Activated naive CD8-positive, alpha-beta T cell treated with anti-CD3 and anti-CD28 coated beads, Interleukin-2, amount 10 ng/mL, durations not matched to agents 7 days and 5 days (primary cell): ENCODE measurements at places on chromosomes 1 and 21. TPM values are rescaled to one million over a fixed set of nuclear protein-coding genes. Genes with fewer than 3 reads are reported as not detected.

Gene PTGFR
- not detected for total RNA-seq

Gene PBXIP1
- 155 TPM for total RNA-seq

Gene PCP4
- total RNA-seq: not detected

Gene TRIM58
- 0.09 TPM for total RNA-seq

Gene FAM72C
- total RNA-seq: 8.0 TPM

Gene CSMD2
- not detected for total RNA-seq

Gene ODF2L
- 57.4 TPM for total RNA-seq

Gene YBEY
- total RNA-seq: 9.6 TPM

Gene SOD1
- 206 TPM for total RNA-seq

GRCh38 chr21:31052489-31053142 is 14.3 kb upstream of the KRTAP19-8 start:
- no peak for DNase-seq

DNA sequence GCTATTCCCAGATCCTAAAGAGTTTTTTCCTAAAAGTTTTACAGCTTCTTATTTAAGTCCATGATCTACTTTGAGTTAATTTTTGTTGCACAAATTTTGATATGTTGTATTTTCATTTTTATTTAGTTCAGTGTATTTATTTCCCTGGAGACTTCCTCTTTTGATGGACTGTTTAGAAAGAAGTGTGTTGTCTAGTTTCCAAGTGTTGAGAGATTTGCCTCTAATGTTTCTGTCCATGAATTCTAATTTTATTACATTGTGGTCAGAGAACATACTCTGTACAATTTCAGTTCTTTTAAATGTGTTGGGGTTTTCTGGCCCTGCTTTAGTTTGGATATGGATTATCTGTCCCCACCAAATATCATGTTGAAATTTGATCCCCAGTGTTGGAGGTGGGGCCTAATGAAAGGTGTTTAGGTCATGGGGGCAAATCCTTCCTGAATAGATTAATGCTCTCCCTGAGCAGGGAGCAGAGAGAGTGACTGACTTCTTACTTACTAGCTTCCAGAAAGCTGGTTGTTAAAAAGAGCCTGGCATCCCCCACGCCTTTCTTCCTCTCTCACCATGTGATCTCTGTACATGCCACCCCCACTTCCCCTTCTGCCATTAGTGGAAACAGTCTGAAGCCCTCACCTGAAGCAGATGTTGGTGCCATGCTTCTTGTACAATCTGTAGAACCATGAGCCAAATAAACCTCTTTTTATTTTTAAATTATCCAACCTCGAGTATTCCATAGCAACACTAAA is 4.6 kb downstream of the CHD1L start:
- DNase-seq: no peak

DNA sequence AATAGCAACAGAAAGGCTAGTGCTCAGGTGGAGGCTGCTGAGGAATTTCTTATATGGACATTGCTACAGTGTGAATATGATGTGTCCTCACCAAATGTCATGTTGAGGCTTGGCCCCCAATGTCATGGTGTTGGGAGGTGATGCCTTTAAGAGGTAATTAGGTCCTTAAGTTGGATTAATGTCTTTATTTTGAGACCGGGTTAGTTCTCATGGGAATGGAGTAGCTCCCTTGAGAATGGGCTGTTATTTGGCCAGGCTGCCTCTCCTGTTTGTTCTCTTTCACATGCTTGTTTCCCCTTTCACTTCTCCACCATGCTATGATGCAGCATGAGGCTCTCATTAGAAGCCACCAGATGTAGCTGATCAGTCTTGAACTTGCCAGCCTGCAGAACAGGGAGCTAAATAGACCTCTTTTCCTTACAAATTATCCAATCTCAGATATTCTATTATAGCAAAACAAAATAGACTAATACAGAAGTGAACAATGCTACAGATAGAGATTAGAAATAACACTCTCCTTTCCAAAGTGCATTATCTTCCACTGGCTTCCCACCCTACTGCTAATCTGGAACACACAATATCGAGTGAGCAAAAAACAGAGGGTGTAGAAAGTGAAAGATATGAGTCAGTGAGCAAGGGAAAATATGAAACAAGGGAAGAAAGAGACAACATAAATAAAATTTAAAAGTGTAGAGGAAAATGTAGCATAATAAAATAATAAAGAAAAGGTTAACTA is 160.2 kb downstream of the NTMT2 start:
- no peak for DNase-seq

- no peak for DNase-seq
These were observed 34.3 kb downstream of the PCNX2 start for GRCh38 chr1:233261206-233261605.

- DNase-seq: no peak
These were observed 370.1 kb upstream of the NR5A2 start for GRCh38 chr1:199657449-199657848.

GRCh38 chr1:160471253-160471652 is 51.8 kb downstream of the SLAMF6 start:
- DNase-seq: no peak

GRCh38 chr21:18960306-18960705 is 556.7 kb upstream of the TMPRSS15 start:
- DNase-seq: no peak

- no peak for DNase-seq
These were observed 246.3 kb downstream of the FGGY start for GRCh38 chr1:59543211-59543668.

DNA sequence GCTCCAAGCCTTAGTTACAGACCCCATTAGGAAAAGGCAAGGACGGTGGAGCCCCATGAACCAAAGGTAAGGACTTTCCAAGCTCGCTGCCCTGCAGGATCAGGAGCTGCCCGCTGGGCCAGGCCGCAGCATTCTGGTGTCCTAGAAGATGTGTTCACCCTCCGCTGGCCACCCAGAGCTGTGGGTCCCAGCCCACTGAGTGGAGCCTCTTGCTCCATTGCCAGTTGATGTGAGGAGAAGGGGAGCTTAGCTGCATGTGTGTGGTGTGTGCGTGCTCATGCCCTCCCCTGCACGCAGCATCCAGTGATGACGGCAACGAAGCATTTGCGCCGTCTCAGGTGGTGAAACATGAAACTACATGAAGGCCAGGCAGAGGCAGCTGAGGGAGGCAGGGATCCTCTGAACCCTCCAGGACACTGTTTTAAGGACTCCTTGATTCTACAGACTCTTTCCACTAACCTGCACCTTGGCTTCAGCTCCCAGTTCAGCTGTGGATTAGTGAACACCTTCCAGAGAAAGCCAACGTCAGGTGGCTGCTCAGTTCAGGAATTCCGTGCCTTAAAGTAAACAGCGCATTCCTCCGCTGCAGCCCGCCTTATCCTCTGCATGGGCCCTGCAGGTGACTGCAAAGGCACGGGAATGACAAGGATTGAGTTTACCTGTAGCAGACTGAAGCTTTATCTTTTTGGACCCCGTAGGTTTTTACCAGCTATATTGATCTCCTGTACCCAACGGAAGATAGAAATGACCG is 48.7 kb downstream of the SMYD2 start:
- no peak for DNase-seq

GRCh38 chr1:143735764-143736461 is 235.9 kb downstream of the FAM72C start:
- no peak for DNase-seq

GRCh38 chr1:228478326-228478725 is 8.9 kb upstream of the RNF187 start:
- no peak for DNase-seq

DNA sequence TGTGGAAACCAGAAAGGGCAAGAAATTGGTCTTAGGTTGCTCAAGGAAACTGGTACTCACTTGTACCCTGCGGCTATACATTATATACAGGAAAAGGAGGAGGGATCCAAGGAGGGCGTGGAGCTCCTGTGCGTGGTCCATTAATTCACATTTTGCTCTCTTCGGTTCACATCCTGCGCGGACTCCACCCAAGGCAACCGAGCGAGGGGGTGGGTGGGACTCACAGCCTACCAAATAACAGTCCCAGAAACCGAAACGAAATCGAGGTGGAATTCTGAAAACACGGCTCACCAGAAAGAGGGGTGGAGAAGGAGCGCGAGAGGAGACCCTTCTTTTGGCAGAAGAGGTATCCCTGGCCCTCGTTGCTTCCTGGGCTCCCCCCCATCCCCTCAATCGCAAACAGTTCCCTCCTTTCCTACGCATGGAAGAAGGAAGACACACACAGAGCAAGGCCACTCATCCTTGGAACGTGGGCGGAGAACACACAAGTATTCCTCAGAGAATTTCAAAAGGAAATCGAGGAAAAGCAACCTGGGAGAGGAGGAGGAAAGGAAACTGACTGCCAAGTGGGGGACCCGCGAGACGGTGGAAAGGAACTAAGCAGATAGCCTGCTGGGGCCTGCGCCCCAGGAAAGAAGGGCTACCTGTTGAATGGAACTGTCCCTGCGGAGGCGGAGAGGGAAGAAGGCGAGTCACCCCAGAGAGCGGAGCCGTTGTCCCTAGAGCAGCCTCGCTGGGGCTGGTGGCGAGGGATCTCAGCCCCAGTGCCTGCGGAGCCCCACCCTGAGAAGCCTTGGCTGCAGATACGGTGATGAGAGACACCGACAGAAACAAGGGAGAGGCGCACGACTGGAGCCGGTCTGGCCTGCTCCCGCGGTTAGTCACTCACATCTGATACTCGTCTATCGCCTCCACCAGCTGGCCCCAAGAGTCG is 705 bp downstream of the AIDA start:
- DNase-seq: peak; percentile 66

DNA sequence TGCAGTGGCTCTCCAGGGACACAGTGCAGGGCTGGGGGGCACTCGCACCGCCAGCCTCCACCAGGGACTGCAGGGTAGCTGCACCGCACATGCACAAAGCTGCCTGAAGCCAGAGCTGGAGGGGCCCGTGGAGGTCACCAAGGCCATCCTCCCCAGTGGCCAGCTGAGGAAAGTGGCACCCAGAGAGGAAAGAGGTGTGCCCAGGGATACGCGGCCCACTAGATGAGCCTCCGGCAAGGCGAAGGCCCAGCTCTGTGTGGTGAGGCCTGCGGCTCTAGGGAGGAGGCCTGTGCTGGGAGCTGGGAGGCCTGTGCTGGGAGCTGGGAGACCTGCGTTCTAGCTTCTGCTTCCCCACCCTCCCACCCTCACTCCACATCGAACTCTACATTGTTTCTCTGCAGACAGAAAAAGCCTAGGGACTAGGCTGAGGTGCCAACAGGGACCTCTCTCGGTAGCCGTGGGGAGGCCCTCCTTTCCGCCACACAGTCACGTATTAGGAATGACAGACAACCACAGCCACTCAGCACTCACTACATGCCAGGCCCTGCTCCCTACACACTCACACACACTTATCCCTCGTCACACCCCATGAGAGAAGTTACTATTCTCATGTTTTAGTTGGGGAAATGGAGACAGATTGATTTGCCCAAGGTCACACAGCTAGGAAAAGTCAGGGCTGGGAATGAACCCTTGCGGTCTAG is 921 bp upstream of the ASCL5 start:
- DNase-seq: no peak

DNA sequence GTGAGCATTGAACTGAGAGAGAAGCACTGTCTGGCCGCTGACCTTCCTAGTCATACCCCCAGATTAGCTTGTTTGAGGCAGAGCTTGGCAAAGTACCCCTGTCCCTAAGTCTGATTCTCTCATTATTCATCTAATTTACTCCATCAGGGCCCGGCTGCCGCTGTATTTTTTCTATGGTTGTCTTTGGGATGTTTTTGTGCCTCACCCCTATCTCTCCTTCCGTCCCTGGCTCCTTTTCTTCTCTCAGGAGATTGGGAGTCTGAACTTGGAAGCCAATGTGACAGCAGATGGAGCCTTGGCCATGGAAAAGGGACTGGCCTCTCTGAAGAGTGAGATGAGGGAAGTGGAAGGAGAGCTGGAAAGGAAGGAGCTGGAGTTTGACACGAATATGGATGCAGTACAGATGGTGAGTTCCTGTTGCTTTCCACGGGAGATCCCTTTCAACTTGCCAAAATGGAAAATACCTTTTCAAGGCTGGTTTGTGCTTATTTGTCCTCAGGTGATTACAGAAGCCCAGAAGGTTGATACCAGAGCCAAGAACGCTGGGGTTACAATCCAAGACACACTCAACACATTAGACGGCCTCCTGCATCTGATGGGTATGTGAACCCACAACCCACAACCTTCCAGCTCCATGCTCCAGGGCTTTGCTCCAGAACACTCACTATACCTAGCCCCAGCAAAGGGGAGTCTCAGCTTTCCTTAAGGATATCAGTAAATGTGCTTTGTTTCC is 53.9 kb downstream of the LAMC2 start:
- no peak for DNase-seq

- DNase-seq: no peak
These were observed 125.9 kb downstream of the RIPK4 start for GRCh38 chr21:41640748-41641509.

- peak; percentile 48 for DNase-seq
These were observed 67.1 kb downstream of the CD58 start for GRCh38 chr1:116503546-116504307.
